ENCODE measurements at places on chromosomes 6 and 20.
A peak's percentile ranks its signal among the peaks of the same experiment; 100 is the strongest.

GRCh38 chr20:43941476-43942200 is 27.0 kb downstream of the TOX2 start:
- no peak for DNase-seq

- DNase-seq: no peak
These were observed 9.5 kb downstream of the PHACTR3 start for GRCh38 chr20:59613861-59614260.

GRCh38 chr6:73734832-73735453 is 38.9 kb downstream of the CD109 start:
- DNase-seq: no peak

GRCh38 chr6:127247114-127248096 is 19.3 kb upstream of the RNF146 start:
- no peak for DNase-seq

DNA sequence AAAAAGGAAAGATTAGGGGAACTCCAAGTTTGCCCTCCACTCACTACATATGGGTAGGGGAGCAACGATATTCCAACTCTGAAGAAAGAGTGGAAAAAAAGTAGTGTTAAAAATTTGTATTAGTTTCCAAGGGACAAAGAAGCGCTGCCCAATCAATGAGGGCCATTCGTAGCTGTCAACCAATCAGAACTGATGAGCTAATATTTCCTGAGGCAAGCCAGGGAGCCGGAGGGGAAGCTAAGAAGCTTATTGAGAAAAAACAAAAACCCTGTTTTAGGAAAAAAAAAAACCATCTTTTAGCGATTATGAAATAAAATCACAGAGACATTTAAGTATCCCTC is 59.5 kb downstream of the TRIM38 start:
- DNase-seq: no peak

- DNase-seq: no peak
These were observed 598 bp downstream of the FABP7 start for GRCh38 chr6:122780114-122780513.

DNA sequence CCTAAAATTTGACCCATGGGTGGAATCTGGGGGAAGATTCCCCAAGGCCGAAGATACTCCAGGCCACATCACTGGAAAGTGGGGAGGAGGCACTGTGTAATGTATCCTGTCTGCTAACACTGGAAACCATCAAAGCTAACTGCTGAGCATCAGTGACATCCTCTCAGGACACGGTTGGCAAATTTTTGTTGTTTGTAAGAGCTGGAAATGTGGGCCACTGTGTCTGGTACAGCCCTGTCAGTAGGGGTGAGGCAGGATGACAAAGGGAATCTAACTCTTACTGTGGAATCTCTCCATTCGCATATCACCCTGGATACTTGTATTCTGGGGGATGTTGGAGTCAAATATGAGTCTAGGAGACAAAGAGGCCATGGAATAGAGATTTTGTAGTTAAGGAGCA is 17.0 kb upstream of the CLPSL2 start:
- no peak for DNase-seq

DNA sequence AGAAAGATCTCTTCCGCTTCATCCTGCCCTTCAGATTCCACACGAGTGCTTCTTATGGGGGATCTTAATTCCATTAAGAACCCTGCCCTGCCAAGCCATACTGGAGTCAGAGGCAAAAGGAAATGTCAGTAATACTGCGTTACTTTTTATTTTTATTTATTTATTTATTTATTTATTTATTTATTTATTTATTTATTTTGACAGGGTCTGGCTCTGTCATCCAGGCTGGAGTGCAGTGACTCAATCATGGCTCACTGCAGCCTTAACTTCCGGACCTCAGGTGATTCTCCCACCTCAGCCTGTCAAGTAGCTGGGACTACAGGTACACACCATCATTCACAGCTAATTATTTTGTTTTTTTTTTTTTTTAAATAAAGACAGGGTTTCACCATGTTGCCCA is 79.5 kb downstream of the MYB start:
- no peak for DNase-seq

DNA sequence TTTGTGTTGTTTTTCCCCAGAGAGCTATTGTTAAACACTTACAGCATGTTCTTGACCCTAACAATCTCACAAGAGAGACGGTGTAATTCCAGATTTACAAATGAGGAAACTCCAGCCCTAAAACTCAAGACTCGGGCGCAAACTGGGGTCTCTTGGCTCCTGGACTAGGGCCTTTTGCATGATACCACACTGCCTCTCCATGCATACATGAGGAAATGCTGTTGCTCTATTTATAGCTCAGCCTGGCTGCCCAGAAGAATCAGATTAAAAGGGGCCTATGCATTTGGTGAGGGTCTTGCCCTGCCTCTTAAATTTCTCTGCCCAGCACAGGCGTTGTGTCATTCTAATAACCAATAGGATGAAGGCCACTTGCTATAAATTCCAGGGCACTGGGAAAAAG is 30.5 kb upstream of the SNRPB2 start:
- no peak for DNase-seq

GRCh38 chr6:160417550-160417949 is 69.4 kb downstream of the SLC22A3 start:
- DNase-seq: no peak

- DNase-seq: no peak
These were observed 48.3 kb downstream of the TRERF1 start for GRCh38 chr6:42403421-42403820.

- no peak for DNase-seq
These were observed 150.6 kb upstream of the CDYL start for GRCh38 chr6:4625557-4625956.

GRCh38 chr6:131303338-131303930 is 168.2 kb downstream of the AKAP7 start:
- DNase-seq: no peak

GRCh38 chr6:152184573-152184916 is 377.1 kb downstream of the ESR1 start:
- no peak for DNase-seq

GRCh38 chr6:85460921-85461797 is 11.3 kb downstream of the NT5E start:
- no peak for DNase-seq

GRCh38 chr20:1964659-1965405 is 29.0 kb downstream of the PDYN start:
- no peak for DNase-seq

DNA sequence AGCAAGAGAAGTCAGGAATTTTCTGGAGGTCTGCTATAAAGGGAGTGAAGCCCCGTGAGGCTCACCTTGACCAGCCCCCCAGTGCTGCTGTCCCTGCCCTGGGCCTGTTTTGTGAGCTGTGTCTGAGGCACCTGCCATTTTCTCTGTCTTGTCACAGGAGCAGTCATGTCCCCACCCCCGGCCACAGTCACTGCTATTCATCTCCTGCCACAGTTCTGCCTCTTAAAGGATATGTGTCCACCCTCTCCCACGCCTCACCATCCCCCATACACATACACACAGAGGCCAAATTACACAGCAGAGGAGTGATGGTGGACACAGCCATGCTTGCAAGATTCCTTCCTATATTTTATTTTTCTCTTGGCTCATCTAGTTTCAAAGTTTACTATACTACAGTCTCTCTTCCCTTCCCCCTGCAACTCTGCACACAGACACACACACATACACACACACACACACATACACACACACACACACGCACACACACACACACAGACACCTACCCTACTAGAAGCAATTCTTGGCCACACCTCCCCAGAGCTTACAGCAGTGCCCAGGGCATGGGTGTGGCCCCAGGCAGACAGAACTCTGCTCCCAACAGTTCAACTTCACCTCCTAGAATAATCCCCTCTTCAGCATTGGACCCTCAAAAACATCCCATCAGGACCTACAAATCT is 68.7 kb upstream of the TAB2 start:
- no peak for DNase-seq

DNA sequence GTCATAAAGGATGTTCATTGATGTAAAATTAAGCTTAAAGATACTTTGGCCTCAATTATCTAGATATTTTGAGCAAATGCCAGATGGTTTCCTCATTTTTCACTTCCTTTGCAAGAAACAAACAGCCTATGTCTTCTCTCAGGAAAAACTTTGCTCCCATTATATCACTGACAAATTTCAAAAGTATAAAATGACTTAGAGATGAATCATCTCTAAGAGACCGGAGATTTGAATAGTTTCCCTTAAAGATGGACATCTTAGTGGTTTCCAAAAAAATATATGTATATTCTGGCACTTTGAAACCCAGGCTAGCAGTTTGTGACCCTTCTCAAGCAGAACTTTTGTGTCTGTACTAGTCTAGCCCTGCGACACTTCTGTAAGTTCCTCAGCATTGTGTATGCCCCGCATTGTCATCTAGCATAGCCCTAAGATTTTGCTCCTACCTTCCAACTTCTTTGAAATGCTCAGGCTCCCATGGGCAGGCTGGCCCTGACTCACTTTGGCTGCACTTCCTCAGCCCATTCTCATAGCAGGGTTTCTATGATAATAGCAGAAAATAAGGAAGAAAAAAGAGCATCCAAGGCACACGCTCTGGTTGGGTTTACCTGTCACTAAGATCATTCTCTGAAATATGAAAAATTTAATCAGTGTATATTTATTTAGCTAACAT is 25.7 kb upstream of the POU3F2 start:
- no peak for DNase-seq

DNA sequence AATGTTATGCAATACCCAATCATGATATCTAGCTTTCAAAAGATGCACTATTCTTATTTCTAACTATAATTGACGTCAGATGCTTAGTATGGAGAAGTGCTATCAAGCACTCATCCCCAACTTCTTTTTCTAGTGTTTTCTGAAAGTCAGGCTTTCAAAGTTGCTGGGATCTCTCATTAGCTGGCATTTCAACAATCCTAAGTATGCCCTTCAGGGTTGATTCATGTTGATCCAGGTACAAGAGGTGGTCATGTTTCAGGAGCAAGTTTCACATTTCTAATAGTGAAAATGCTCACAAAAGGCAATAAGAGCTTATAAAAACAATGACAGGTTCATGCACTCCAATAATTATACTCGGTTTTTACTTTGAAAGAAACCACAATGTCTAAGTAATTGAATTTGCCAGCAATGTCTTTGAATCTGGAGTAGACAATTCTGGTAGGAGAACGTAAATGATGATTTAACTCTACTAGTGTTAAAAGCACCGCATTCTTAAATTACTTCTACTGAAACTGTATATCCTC is 193.7 kb upstream of the KHDRBS2 start:
- no peak for DNase-seq

DNA sequence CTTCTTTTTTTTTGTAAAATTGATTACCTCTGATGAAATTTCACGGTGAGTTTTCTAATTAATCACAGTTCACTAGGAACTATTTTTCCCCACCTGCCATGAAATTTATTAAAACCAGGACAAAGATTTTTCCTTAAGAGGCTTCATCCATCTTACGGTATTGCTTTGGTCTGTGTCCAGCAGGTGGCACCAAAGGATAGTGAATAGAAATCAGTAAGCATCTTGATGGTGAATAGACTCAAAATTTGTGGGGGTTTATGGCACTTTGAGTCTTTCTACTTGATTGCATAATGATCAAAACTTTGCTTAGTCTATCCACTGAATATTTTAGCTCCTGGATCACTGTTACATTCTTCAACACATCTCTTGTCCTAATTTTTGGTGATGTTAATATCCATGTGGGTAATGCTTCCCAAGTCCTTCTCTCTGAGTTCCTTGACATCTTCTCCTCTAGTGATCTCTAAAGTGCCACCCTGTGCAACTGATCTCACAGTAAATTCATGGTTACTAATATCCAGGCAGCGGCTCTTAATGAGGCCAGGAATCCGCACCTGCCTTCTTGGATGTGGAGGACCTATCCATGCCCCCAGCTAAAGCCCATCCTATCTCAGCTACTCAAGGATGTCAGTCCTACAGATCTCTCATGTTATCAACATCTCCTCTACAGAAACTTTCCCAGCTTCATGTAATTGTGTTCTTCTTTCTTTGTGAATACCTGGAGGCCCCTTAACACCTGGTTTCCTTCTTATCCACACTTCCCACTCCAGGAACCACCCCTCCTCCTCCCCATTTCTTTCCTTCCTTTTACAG is 54.5 kb downstream of the STMND1 start:
- DNase-seq: no peak

GRCh38 chr6:16481697-16482399 is 243.5 kb downstream of the GMPR start:
- no peak for DNase-seq

DNA sequence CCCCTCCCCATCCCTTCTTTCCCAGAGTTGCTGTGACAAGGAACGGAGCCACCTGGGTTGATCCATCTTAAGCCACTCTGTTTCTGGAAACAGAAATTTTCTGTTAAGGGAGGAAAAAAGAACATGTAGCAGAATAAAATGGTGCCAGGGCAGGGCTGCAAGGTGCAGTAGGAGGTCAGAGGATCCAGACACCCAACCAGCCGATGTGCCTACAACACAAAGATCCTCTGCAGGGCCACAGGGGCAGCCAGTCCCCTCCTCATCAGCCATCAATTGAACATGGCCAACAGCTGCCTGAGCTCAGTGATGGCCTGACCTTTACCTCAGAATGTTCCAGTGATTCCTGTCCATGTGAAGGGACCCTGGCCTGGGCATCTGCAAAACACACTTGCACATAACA is 11.9 kb downstream of the MDFI start:
- no peak for DNase-seq

DNA sequence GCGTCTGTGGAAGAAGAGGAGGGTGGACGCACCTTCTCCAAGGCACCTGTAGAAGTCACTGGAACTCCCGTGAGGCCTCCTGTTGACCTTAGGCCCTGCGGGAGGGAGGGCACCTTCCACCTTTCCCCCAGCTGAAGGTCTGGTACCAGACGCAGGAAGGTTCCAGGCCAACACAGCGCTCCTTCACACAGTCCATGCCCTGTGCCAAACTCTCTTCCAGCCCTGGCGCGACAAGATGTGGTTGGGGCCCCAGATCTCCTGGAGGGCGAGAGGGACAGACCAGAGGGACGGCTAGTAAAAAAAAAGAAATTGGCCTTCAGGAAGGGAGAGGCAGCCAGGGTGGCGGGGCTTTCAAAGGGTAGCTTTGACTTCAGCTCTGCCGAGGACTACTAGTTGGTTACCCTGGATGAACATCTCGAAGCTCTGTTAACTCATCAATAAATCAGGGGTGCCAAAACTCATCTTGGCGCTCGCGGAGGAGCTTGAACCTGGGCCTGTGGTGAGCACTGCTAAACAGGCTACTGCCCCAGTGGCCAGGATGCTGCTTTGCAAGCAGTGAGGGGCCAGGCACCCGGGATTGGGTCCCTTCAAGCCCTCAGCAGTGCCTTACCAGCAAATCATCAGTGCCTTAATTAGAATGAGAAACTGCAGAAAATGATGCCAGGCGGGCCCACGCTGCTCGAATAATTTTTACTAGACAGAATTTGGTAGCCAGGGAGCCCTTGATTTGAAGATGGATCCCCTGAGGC is 14.9 kb downstream of the AARS2 start:
- no peak for DNase-seq

- DNase-seq: no peak
These were observed 60.5 kb upstream of the GGTLC1 start for GRCh38 chr20:24049081-24049480.

GRCh38 chr6:104525677-104526322 is 333.9 kb downstream of the HACE1 start:
- peak; percentile 46 for DNase-seq

GRCh38 chr6:105896821-105897095 is 189.4 kb upstream of the PRDM1 start:
- no peak for DNase-seq

Data from hypothalamus (tissue), 51 donors.